Iris pigment epithelial cell (primary cell): ENCODE measurements at places on chromosomes 2 and 18.
A peak's percentile ranks its signal among the peaks of the same experiment; 100 is the strongest.

- no peak for DNase-seq
Observed at GRCh38 chr2:51231071-51231470, 199.1 kb upstream of the NRXN1 start.

GRCh38 chr2:1701556-1702185 lies 42.6 kb downstream of the PXDN start:
- DNase-seq: peak; percentile 70

GRCh38 chr18:54919412-54919811 lies 39.8 kb downstream of the CCDC68 start:
- no peak for DNase-seq

DNA sequence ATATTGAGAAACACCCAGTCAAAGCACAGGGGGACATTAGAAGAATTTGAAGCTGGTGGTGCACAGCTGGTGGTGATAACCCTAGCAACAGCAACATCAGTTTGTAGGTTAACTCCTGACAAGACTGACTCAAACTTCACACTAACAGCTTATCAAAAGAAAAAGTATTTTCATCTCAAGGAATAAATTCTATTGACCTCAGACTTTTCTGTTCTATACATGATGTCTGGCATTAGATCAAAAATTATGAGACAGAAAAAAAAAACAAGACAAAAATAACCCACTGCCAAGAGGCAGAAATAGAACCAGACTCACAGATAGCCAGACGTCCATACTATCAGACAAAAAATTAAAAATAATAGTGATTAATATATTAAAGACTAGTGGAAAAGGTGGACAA lies 126.1 kb downstream of the COL6A3 start:
- no peak for DNase-seq

GRCh38 chr2:106358081-106358480 lies 110.1 kb downstream of the RGPD3 start:
- no peak for DNase-seq

- no peak for DNase-seq
Observed at GRCh38 chr2:152120430-152120829, 21.6 kb upstream of the CACNB4 start.

- DNase-seq: no peak
Observed at GRCh38 chr2:126707941-126708340, 52.0 kb downstream of the GYPC start.

DNA sequence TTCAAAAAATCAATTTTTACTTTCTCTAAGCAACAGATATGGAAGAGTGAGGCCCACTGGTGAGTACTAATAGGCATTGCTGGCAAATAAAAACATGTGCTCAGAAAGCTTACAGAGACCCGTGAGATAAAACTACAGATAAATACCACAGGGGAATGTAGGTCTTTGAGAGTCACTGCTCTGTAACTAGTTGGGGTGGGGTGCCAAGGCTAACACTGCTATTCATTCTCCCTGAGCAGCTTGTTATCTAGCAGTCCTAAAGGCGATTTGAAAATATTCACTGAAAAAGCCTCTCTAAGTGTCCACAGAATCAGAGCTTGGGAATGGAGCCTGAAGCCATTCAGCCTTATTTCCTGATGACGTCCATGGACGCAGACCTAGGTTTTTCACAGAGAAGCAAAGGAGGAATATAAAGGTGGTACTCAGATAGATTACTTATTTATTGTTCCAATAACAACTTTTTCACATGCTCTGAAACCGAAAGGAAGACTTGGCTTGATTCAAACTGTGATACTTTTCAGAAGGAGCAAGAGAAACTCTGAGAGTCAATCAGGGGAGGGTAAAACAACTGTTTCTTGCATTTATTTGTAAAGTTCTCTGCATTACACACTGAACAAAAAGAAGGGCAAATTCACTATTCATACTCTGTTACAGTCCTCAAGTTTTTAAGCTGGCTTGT lies 188.4 kb downstream of the PPP1R1C start:
- DNase-seq: no peak

GRCh38 chr18:21289827-21290226 lies 47.8 kb downstream of the GREB1L start:
- DNase-seq: no peak

GRCh38 chr2:173676647-173677046 lies 288.5 kb downstream of the SP3 start:
- DNase-seq: no peak

GRCh38 chr2:157304811-157305722 lies 20.6 kb downstream of the ERMN start:
- DNase-seq: peak; percentile 74

DNA sequence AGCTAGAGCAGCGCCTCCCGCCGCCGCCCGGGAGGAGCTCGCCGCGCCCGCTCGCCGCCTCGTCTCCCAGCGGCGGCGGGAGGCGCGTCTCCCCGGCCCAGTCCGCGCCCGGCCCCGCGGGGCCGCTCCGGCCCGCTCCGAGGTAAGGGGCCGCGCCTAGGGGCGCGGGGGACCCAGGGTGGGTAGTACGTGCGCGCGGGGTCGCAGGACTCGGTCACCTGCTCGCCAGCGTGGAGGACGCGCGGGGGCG lies 259 bp downstream of the NPAS2 start:
- DNase-seq: no peak

GRCh38 chr2:219574484-219575311 lies 2.6 kb downstream of the INHA start:
- DNase-seq: no peak

DNA sequence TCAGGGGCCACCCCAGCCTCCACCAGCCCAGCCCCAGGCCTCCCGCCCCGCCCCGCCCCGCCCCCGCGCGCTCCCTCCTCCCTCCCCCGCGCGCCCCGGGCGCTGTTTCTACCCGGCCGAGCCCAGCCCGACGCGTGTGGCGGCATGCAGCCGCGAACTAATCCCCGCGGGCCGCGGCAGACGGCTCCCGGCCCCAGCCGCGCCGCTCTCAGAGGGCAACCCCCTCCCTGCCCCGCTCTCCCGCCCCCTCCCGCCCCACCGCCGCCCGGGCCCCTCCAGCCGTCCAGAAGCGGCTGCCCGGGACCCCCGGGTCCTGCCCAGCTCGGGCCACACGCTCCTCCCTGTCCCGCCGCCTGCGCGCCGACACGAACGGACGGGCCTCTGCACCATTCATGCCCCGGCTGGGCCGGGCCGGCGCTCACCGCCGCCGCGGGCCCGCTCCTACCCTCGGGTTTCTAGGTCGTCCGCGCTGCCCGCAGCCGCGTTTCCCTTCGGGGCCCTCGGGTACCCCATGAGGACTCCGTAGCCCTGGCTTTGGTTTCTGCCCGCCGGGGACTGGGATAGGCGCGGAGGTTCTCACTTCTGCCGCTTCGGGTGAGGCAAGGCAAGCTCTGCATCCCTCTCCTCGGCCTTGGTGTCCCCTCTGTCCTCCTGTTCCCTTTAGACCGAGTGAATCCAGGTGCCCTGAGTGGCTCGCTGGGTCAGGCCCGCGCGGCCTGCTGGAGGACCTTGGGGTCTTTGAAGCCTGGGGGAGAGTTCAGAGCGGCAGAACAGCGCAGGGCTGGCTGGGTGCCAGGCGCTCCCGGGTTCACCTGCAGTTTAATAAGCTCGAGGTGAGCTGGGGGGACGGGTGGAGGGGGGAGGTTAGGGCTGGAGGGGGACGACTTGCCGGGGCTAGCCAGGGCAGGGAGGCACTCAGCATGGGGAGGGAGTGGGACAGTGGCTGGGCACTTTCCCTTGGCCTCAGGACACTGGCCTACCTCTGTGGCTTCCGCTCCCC lies 3.1 kb downstream of the WNT10A start:
- peak; percentile 16 for DNase-seq

GRCh38 chr18:63031375-63031774 lies 288.2 kb downstream of the BCL2 start:
- DNase-seq: no peak

- peak; percentile 28 for DNase-seq
Observed at GRCh38 chr18:79950515-79951341, 725 bp downstream of the SLC66A2 start.

DNA sequence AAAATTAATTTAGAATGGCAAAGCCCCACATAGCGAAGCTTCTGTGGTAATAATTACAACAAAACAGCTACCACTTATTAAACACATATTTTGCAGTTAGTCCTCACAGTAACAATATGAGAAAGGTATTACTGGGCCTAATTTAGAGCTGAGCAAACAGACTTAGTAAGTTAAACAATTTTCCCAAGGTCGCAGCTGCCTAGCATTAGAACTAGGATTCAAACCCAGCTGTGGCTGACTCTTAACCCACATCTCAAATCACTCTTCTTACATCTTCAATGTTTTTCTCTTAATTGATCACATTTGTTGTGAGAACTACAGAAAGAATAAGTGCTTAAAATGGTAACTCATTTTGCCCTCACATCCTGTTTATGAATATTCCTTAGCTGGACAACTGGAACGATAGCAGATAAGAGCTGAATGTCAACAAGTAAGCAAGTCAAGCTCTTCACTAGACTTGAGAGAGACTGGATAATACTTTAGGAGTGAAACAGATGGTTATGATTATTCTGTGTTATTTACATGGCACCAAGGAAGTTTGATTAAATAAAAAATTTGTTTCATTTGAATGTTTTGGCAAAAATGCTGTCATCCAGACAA lies 59.4 kb upstream of the TMEM17 start:
- no peak for DNase-seq

DNA sequence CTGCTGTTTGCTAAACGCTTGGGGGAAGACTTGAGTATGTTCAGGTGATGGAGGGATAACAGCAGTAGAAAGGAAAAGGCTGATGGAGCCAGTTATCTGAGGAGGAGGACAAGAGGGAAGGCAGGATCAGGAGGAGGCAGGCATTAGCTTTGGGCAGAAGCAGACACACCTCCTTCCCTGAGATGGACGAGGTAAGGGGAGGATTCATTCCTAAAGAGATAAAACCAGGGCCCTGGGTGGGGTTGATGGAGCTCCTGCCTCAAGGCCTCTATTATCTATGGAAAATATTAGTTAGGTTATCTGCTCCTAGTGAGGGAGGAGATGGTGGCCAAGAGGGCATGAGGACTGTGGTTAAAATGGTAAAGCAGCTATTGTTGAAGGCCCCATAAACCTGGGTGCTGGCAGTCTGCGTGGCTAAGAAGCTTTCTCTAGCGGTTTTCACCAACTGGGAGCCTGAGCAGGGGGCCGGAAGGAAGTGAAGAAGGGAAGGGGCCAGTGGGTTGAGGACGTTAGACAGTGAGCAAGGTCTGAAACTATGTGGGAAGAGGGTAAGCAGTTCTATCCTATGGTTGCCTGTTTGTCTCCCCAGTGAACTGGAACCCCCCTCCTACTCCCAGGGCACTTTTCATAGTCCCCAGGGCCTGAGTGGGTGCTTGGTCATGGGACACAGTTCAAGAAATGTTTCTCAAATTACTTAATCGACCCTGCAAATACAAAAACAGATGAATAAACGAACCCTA lies 56.6 kb upstream of the HK2 start:
- no peak for DNase-seq

DNA sequence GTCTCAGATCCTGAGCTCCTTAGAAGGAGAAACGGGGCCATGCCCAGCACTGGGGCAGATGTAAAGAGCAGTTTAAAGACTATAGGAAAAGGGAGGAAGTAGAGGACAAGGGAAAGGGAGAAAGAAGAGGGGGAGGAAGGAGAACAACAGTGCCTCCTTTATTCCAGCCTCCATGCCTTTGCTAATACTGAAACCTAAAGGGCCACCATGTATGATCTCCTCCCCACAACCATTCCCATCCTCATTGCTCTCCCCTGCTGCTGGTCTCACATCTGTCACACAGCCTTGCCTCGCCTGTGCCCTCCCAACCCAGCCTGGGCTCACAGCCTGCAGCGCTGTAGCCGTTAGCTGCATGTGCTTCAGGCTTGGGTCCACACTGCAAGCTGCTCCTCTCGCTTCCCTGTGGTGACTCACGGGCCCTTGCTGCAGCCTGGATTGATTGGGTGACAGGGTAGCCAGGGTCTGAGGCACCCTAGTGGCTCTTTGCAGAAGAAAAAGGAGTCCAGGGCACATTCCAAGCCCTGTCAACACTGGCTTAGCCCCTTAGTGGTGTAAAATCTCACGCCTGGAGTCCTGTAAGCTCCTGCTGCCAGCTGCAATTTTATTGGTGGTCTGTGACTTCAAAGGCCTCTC lies 281.9 kb downstream of the SRBD1 start:
- DNase-seq: peak; percentile 28

DNA sequence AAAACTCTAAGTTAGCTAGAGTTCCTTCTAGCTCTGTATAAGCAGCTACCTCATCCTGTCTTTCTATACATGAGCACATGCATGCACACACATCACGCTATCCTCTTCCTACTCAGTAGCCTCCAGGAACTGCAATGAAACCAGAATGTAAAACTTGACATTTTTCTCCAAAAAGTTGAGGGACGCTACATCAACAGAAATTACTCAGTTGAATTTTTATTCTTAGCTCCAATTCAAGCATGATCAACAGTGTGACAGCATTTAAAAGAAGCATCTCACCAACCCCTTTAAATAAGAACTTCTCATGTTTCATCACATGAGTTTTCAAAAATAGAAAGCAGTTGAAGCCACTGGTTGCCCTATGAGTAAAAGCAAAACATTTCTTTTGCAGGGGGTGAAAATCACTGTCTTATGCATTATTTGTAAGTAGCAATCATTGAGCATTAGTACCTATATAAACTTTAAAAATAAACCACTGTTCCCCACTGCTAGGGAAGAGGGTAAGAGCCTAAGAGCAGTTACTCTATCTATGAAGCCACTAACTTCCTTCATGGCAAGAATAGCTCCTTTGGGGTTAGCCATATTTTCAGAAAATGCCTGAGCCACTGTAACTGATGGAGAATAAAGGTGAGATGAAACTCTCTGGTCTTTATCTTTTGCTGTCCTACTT lies 77.9 kb upstream of the ARL5A start:
- no peak for DNase-seq

DNA sequence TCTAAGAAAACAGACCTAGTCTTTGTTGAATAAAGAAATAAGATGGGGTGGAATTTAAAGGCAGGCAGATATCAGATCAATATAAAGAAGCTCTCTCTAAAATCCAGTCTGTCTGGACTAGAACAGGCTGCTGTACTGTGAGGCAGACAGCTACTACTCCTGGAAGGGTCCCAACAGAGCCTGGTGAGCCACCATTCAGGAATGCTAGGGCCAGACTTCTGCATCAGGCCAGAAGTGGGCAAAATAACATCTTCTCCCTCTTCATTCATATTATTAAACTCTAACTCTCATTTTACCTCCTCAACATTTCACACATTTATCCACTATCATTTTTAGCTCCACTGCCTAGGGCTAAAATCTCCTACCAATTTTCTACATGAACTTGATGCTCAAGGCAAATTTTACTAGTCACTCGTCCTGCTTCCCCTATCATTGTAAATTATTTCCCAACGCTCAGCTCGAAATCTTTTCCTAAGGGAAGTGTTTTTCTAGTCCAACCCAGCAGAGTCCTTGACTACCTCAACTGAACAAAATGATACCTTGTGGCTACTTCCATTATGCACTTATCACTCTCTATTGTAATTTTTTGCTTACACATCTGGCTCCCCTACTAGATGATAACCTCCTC lies 45.2 kb upstream of the GLS start:
- DNase-seq: peak; percentile 89

DNA sequence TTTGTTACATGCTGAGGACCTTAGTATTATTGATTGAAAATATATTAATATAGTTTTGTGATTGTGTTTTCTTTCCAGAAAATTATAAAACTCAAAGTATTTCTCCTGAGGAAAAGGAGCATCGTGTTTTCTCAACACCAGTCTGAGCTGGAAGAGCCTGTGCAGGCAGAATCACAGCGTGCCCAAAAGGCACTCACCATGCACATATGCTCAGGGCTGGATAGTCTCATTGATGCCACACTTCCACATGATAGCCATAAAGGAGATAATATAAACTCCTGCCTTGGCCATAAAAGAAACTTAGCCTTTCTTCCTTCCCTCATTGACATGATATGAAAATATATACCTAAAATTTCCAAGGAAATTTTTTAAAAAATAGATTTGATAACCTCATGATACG lies 4.0 kb downstream of the PDE1A start:
- DNase-seq: no peak
